ENCODE measurements at places on chromosomes 11 and 22.

DNA sequence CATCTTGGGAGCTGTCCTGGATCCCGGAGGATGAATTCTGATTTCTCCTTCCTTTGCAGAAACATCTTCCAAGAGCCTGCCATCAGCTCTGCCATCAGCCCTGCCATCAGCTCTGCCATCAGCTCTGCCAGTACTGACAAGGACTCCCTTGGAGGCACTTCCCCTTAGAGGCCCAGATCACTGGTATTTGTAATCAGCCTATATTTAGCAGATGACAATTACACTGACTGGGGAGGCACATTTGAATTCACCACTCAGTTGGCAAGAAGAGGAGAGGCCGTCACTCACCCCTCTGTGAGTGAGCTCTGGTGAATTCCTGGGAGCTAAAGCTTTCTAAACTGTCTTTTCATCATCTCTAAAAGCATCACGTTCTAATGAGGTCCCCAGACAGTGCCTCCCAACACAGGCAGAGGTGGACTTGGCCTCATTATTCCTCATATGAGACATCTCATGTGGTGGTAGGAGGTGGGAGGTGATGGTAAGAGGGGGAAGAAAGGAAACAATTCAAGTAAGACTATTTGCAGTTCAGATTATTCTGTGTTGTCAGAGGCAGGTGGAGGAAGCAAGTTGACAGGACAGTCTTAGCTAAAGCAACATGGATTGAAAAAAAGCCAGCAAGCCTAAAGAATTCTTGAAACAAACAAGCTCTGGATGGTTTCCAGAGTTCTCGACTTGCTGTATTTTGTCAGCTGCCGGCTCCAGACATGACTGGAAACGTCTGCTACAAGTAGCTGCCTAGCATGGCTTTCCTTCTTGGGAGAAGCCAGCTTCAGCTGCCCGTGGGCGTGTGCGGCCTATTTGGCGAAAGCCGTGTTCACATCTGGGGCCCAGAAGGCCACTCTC lies 771.7 kb downstream of the TBC1D22A start:
- no peak for DNase-seq

DNA sequence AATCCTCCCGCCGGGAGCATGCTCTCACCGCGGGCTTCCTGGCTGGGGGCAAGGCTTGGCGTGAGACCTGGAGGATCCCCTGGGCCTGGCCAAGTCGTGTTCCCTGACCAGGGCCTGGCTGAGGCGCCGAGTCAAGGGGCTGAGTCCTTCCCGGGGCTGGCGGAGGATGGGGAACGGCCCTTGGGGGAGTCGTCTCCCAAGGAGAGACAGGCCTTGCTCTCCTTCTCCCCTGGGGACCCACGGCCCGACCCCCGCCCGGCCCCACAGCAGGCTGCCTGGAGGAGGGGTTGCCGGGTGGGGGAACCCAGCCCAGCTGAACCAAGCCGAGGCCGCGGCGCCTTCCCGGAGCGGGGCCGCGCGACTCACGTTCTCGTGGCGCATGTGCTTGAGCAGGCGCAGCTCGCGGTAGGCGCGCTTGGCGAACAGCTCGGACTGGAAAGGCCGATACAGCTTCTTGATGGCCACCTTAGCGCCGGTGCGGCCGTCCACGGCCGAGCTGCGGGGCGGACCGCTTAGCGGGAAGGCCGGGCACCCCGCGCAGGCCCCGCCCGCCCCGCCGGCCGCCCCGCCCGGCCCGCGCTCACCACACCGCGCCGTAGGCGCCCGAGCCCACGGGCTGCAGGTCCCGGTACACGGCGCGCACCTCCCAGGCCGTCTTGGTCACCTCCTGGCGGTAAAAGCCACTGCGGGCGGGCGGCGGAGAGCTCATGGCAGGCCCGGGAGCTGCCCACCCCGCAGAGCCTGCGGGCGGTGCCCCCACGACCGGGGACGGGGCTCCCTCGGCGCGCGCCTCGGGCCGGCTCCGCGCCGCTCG lies 475 bp downstream of the MAPK12 start:
- DNase-seq, result no peak

DNA sequence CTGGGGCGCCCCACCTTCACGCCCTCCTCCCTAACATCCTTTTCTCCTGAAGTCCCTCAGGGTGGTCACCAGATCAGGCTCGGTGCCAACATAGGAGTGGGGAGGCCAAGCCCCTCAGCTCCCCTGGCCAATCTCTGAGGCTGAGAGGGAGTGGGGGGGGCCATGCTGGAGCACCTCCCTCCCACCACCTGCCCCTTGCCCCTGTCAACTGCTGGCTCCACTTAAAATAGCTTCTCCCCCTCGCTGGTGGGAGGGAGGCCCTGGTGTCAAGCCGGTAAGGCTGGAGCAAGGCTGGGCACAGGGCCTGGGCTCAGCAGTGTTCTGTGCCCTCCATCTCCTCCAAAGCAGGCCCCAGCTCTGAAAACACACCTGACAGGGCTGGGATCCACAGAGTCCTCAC lies 4.9 kb downstream of the PLXNB2 start:
- no peak for DNase-seq

DNA sequence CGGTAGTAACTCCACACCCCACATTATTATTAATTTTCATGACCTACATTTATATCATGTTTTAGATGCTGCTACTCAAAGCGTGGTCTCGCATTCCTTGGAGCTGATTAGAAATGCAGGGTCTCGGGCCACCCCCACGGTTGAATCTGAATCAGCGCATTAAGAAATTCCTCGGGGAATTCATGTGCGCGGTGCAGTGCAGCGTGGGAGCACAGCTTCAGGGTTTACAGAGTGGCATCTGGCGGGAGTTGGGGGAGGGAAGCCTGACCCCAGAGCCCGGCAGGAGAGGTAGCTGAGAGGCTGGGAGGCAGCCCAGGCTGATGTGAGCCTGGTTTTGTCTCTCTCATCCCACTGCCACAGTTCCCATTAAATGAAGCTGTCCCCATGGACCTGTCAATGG lies 48.1 kb upstream of the DAGLA start:
- no peak for DNase-seq

- DNase-seq, result no peak
Observed at GRCh38 chr11:128889657-128890213, 1.4 kb upstream of the KCNJ5 start.

- no peak for DNase-seq
Observed at GRCh38 chr11:63845303-63845702, 6.4 kb downstream of the MARK2 start.

- DNase-seq, result no peak
Observed at GRCh38 chr11:18739685-18740084, 13.7 kb upstream of the IGSF22 start.

GRCh38 chr22:49638788-49639187 lies 188.9 kb downstream of the BRD1 start:
- no peak for DNase-seq

DNA sequence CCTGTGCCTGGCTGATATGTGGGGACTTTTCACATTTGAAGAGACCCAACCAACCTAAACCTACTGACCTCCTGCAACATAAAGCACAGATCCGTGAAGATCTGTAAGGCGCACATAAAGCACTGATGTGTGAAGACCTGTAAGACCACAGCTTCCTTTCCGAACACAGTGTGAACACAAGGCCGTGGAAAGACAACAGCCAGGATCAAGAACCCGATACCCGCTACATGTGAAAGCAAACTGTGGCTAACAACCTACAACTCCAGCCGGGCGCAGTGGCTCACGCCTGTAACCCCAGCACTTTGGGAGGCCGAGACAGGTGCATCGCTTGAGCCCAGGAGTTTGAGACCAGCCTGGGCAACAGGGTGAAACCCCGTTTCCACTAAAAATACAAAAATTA lies 17.6 kb upstream of the PPFIA1 start:
- no peak for DNase-seq

Data from esophagus squamous epithelium (tissue), 5 donors.